ENCODE measurements at places on chromosomes 12 and 14. TPM values are rescaled to one million over a fixed set of nuclear protein-coding genes. Genes with fewer than 3 reads are reported as not detected.
A peak's percentile ranks its signal among the peaks of the same experiment; 100 is the strongest.

DNA sequence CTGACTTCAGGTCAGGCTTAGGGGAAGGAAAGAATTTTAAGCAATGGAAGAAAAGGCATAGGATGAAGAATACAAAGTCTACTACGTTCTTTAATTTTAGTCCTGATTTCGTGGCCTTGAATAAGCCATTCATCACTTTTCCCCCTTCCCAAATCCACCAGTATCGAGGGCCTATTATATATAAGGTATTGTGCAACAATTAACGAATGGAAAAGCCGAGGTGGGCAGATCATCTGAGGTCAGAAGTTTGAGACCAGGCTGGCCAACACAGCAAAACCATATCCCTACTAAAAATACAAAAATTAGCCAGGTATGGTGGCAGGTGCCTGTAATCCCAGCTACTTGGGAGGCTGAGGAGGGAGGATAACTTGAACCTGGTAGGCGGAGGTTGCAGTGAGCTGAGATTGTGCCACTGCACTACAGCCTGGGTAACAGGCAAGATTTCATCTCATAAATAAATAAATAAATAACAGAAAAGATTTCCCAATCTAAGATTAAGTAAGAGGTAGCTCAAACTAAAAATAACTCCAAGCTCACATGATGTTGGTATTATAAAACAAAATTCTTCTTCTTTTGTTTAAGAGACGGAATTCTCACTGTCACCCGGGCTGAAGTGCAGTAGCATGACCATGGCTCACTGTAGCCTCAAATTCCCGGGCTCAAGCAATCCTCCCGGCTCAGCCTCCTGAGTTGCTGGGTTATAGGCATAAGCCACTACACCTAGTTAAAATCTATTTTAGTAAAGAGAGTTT lies 58.3 kb upstream of the NR2C1 start:
- peaks cover 5% of the 10 kb centered on the region for H3K36me3 ChIP-seq
- no peaks in the 10 kb centered on the region for H3K4me1 ChIP-seq
- H3K27ac ChIP-seq: no peak overlapping the region

KRT6C gene
- total RNA-seq: not detected

- no peaks in the 10 kb centered on the region for H3K36me3 ChIP-seq
- DNase-seq: no peak
Measured at GRCh38 chr14:64868379-64868778, 11.3 kb downstream of the SPTB start.

DNA sequence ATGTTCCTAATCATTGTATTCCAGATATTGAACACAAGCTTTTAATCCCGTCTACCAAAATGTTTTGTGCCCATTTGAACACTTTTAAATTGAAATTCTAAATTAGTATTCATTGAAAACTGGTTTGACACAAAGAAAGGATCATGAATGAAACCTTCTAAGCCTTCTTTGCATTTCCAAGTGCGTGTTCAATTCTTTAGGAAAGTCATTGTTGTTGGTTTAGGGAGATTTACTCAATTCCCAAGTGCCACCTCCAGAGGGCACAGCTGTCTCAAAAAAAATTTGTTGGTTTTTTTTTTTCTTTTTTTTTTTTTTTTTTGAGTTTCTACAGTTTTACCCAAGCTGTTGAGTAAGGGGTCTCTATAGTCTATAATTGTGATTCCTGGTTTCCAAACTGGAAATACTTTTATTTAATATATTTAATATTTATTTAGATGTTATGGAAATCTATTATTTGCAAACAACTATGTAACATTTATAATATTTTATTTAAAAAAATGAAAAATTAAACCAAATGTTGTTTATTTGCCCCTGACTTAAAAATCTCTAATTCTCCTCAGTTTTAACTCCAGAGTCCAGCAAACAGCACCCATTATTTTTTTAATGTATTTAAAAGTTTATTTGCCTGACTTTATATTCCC lies 79.9 kb downstream of the NEDD1 start:
- H3K27me3 ChIP-seq: no peaks in the 10 kb centered on the region
- H3K4me1 ChIP-seq: peaks cover 9% of the 10 kb centered on the region
- no peak for DNase-seq
- H3K36me3 ChIP-seq: no peaks in the 10 kb centered on the region

DNA sequence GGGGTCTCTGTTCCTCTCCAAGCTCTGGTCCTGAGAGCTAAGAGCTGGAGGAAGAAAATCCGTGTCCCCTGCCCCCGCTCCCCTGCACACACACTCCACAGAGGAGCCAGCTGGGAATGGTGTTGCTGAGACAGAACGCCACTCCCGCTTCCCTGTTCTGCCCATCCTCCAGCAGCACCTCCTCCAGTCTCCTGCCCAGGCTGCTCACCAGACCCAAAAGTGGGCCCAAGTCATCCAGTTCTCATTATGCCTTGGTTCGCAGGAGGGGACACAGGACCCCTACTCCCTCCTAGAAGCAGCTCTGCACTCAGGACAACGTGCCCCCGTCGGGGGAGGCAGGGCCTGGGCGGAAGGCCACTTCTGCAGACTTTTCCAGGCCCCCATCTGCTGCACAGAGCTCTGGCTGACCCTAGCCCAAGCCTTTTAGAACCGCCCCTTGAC lies 830 bp upstream of the TRMT61A start:
- DNase-seq: no peak
- peak overlapping the region; percentile 93 for H3K27ac ChIP-seq
- no peaks in the 10 kb centered on the region for H3K4me1 ChIP-seq

- H3K4me3 ChIP-seq: no peak overlapping the region
- no peaks in the 10 kb centered on the region for H3K36me3 ChIP-seq
- H3K27me3 ChIP-seq: no peaks in the 10 kb centered on the region
Measured at GRCh38 chr12:18250313-18250916, 10.9 kb upstream of the PIK3C2G start.

CLEC4C gene
- total RNA-seq: not detected

WBP11 gene
- 19.9 TPM for total RNA-seq

ITGB7 gene
- 0.47 TPM for total RNA-seq

- H3K27ac ChIP-seq: peak overlapping the region; percentile 86
- DNase-seq: no peak
- no peaks in the 10 kb centered on the region for H3K4me1 ChIP-seq
- no peaks in the 10 kb centered on the region for H3K27me3 ChIP-seq
Measured at GRCh38 chr12:108307006-108307405, 32.1 kb downstream of the CMKLR1 start.

- H3K27ac ChIP-seq: no peak overlapping the region
- H3K36me3 ChIP-seq: no peaks in the 10 kb centered on the region
- no peak for DNase-seq
- no peaks in the 10 kb centered on the region for H3K27me3 ChIP-seq
- H3K4me3 ChIP-seq: no peak overlapping the region
Measured at GRCh38 chr12:24246934-24247333, 297.5 kb upstream of the SOX5 start.

GRCh38 chr14:79337761-79338160 lies 873.5 kb downstream of the DIO2 start:
- H3K4me3 ChIP-seq: no peak overlapping the region
- H3K27me3 ChIP-seq: no peaks in the 10 kb centered on the region
- no peaks in the 10 kb centered on the region for H3K4me1 ChIP-seq
- no peak overlapping the region for H3K27ac ChIP-seq
- H3K36me3 ChIP-seq: no peaks in the 10 kb centered on the region

BEST3 gene
- not detected for total RNA-seq

TRPV4 gene
- total RNA-seq: 0.90 TPM

- no peak for DNase-seq
- H3K36me3 ChIP-seq: no peaks in the 10 kb centered on the region
Measured at GRCh38 chr12:132185705-132186104, 41.4 kb downstream of the NOC4L start.

GRCh38 chr12:67057072-67057471 lies 212.1 kb upstream of the CAND1 start:
- no peak overlapping the region for H3K27ac ChIP-seq
- no peaks in the 10 kb centered on the region for H3K36me3 ChIP-seq
- no peaks in the 10 kb centered on the region for H3K4me1 ChIP-seq
- no peak for DNase-seq

GRCh38 chr12:31950088-31950487 lies 9.1 kb upstream of the RESF1 start:
- no peak for DNase-seq
- H3K4me1 ChIP-seq: no peaks in the 10 kb centered on the region
- no peaks in the 10 kb centered on the region for H3K27me3 ChIP-seq
- H3K36me3 ChIP-seq: no peaks in the 10 kb centered on the region
- no peak overlapping the region for H3K27ac ChIP-seq

PLD4 gene
- total RNA-seq: not detected

GRCh38 chr12:79929065-79929464 lies 5.8 kb downstream of the PPP1R12A start:
- DNase-seq: no peak
- no peak overlapping the region for H3K4me3 ChIP-seq
- H3K27me3 ChIP-seq: no peaks in the 10 kb centered on the region
- no peaks in the 10 kb centered on the region for H3K4me1 ChIP-seq

- DNase-seq: no peak
- no peaks in the 10 kb centered on the region for H3K4me1 ChIP-seq
- no peaks in the 10 kb centered on the region for H3K36me3 ChIP-seq
Measured at GRCh38 chr12:124507188-124508109, 60.0 kb downstream of the NCOR2 start.

DNA sequence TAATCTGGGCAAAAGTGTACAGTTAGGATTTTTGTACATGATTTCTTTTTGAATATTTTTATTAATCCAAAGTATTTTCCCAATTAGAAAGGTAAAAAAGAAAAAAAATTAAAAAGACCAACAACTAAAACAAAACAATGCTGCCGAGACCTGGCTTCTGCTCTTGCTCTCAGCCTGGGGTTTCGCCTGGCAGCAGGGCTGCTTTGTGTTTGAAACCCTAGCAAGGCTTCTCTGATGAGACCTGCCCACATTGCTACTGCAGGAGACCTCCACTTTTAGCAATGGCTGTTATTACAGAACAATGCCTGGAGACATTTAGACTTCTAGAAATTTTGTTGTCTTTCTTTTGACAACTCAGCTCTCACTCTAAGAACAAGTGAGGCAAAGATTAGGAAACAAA lies 1153.0 kb upstream of the TMEM132C start:
- H3K27me3 ChIP-seq: no peaks in the 10 kb centered on the region
- H3K27ac ChIP-seq: no peak overlapping the region
- no peak overlapping the region for H3K4me3 ChIP-seq
- no peaks in the 10 kb centered on the region for H3K36me3 ChIP-seq
- DNase-seq: no peak
- H3K4me1 ChIP-seq: no peaks in the 10 kb centered on the region

Measured in right atrium auricular region (tissue), 2 donors.